ENCODE measurements at places on chromosomes 12 and 14. TPM values are rescaled to one million over a fixed set of nuclear protein-coding genes. Genes with fewer than 3 reads are reported as not detected.

GRCh38 chr12:116278279-116278626, 760 bp upstream of the MED13L start:
- no peak for DNase-seq
- H3K27ac ChIP-seq: peak overlapping the region; percentile 91
- H3K4me1 ChIP-seq: peaks cover 28% of the 10 kb centered on the region
- peak overlapping the region; percentile 71 for H3K4me3 ChIP-seq
- no peaks in the 10 kb centered on the region for H3K27me3 ChIP-seq
- no peaks in the 10 kb centered on the region for H3K36me3 ChIP-seq

DNA sequence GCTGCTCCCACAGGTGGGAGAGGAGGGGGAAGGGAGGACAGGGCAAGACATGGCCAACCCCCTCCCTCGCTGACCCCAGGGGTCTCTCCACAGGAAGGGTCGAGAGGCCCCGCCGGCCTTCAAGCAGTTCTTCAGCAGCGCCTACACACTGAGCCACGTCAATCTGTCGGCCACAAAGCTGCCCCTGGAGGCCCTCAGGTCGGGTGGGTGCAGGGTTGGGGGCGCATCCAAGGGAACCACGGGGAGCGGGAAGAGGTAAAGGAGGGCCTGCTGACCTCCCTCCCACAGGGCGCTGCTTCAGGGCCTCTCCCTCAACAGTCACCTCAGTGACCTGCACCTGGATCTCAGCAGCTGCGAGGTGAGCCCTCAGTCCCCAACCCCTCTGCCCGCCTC, 6.1 kb downstream of the CARMIL3 start:
- H3K4me3 ChIP-seq: no peak overlapping the region
- peaks cover 2% of the 10 kb centered on the region for H3K4me1 ChIP-seq
- no peaks in the 10 kb centered on the region for H3K36me3 ChIP-seq
- no peak for DNase-seq
- H3K27ac ChIP-seq: no peak overlapping the region
- H3K27me3 ChIP-seq: no peaks in the 10 kb centered on the region

DNA sequence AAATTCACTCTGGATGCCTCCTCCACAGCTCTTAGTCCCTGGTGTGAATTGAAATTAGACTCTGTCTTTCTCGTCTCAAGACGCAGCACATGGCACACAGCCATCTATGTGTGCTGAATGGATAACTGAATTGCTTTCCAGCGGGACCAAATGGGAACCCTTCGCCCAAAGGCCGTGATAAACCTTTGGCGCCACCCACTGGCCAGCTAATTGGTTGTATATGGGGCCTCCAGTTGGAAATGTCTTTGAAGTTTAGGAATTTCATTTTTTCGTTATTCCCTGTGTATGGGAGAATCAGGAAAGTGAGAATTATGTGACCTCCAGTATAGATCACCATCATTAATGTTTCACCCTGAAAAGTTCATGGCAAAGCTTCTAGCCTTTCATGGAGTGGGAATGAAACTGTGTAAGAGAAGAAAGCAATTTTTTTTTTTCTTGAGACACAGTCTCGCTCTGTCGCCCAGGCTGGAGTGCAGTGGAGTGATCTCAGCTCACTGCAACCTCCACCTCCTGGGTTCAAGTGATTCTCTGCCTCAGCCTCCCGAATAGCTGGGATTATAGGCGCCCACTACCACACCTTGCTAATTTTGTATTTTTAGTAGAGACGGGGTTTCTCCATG, 9.8 kb upstream of the HSP90AA1 start:
- no peak overlapping the region for H3K27ac ChIP-seq
- H3K4me3 ChIP-seq: no peak overlapping the region
- no peaks in the 10 kb centered on the region for H3K27me3 ChIP-seq
- H3K36me3 ChIP-seq: no peaks in the 10 kb centered on the region

DNA sequence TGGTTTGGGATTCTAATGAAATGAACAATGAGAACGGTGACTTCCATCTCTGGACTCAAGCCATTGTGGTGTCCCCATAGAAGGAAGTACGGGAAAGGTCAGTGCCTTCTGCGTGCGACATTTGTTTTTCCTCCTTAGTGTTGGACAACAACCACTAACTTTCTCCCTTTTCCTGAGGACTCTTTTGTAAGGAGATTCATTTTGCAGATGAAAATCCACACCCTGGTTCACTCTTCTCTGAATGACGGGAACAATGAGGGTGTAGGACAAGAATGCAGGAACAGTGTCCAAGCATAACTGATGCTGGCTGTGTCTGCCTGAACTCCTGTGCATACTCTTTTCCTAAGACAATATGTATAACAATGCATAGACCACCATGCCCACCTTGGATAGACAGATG, 176.4 kb downstream of the STXBP6 start:
- DNase-seq: no peak
- no peaks in the 10 kb centered on the region for H3K27me3 ChIP-seq
- H3K36me3 ChIP-seq: no peaks in the 10 kb centered on the region
- H3K4me1 ChIP-seq: no peaks in the 10 kb centered on the region
- no peak overlapping the region for H3K27ac ChIP-seq

DNA sequence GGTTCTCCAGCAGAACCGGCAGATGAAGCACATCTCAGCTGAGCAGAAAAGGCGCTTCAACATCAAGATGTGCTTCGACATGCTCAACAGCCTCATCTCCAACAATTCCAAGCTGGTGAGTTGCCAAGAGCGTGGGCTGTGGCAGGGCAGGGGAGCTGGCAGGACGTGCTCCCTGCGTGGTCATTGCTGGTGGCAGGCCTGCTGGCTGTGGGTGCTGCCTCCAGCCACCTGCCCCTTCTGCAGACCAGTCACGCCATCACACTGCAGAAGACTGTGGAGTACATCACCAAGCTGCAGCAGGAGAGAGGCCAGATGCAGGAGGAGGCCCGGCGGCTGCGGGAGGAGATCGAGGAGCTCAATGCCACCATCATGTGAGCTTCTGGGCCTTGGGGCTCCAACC, 35.8 kb downstream of the IL31 start:
- H3K27me3 ChIP-seq: no peaks in the 10 kb centered on the region
- no peaks in the 10 kb centered on the region for H3K36me3 ChIP-seq
- no peaks in the 10 kb centered on the region for H3K4me1 ChIP-seq
- H3K27ac ChIP-seq: no peak overlapping the region
- H3K4me3 ChIP-seq: no peak overlapping the region

- H3K4me1 ChIP-seq: peaks cover 14% of the 10 kb centered on the region
- no peaks in the 10 kb centered on the region for H3K36me3 ChIP-seq
- peak within 1 kb of the TSS; percentile 65 for H3K4me3 ChIP-seq
- H3K27ac ChIP-seq: peak within 1 kb of the TSS; percentile 81
- no peaks in the 10 kb centered on the region for H3K27me3 ChIP-seq
Measured at GRCh38 chr14:58395812-58396788, at the start of gene TOMM20L. Gene TOMM20L (plus strand): TSS chr14:58395930. CDS start chr14:58395958, 28 bp downstream.

GRCh38 chr14:101480747-101481530, 80.4 kb upstream of the DIO3 start:
- H3K27me3 ChIP-seq: no peaks in the 10 kb centered on the region
- no peak overlapping the region for H3K4me3 ChIP-seq
- H3K4me1 ChIP-seq: peaks cover 36% of the 10 kb centered on the region

DNA sequence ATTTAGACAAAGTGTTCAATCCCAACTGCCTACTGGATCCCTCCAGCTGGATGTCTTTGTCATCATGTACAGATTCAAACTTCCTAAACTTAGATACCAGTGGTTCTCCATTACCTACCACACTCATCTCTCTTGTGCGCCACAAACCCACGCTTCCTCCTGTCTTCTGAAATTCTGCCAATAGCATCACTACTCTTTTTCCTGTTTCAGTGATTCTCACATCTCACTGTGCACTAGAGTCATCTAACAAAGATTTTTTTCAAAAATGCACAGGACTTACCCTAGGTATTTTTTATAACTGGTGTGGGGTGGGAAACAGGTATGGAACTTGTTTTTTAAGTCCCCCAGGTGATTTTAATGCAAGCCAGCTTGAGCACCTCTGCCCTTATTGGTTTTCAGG, 5.9 kb downstream of the PSMB5 start:
- no peaks in the 10 kb centered on the region for H3K27me3 ChIP-seq
- no peak overlapping the region for H3K27ac ChIP-seq
- DNase-seq: no peak
- H3K4me3 ChIP-seq: no peak overlapping the region

- H3K27me3 ChIP-seq: no peaks in the 10 kb centered on the region
- no peaks in the 10 kb centered on the region for H3K36me3 ChIP-seq
- DNase-seq: no peak
- H3K27ac ChIP-seq: peak overlapping the region; percentile 28
- H3K4me3 ChIP-seq: no peak overlapping the region
Measured at GRCh38 chr12:101077791-101078528, 132.1 kb downstream of the SLC5A8 start.

Gene GYS2
- total RNA-seq: 0.98 TPM

Gene BDKRB1
- 2.5 TPM for total RNA-seq

Gene OVCH1
- total RNA-seq: 0.25 TPM

Gene DPPA3
- total RNA-seq: not detected

Gene DAO
- total RNA-seq: not detected

Gene P3H3
- 37.3 TPM for total RNA-seq
